ENCODE measurements at places on chromosomes 7 and 10. TPM values are rescaled to one million over a fixed set of nuclear protein-coding genes. Genes with fewer than 3 reads are reported as not detected.

GRCh38 chr7:150927956-150928344 is 50.2 kb downstream of the KCNH2 start:
- H3K4me3 ChIP-seq: no peak overlapping the region
- no peak overlapping the region for H3K27ac ChIP-seq
- H3K36me3 ChIP-seq: no peaks in the 10 kb centered on the region
- H3K27me3 ChIP-seq: no peaks in the 10 kb centered on the region

DNA sequence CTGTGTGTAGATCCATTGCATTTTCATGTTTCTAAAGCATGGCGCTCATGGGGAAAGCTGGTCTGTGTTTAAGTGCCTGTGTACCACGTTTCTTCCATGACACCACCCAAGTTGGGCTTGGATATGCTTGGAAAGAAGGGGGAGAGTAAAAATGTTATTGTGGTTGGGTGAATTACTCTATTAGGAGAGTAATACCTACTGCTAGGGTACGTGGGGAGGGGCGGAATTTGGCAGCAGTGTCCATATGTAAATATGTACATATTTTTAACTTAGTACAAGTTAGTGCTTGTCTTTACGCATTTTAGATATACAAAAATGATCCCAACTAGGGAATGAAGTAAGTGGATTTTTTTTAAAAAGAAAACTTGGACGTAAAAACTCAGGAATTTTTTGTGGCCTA is 42.9 kb upstream of the SAMD8 start:
- no peak overlapping the region for H3K27ac ChIP-seq
- DNase-seq: no peak
- no peaks in the 10 kb centered on the region for H3K36me3 ChIP-seq
- peaks cover 10% of the 10 kb centered on the region for H3K4me1 ChIP-seq

DNA sequence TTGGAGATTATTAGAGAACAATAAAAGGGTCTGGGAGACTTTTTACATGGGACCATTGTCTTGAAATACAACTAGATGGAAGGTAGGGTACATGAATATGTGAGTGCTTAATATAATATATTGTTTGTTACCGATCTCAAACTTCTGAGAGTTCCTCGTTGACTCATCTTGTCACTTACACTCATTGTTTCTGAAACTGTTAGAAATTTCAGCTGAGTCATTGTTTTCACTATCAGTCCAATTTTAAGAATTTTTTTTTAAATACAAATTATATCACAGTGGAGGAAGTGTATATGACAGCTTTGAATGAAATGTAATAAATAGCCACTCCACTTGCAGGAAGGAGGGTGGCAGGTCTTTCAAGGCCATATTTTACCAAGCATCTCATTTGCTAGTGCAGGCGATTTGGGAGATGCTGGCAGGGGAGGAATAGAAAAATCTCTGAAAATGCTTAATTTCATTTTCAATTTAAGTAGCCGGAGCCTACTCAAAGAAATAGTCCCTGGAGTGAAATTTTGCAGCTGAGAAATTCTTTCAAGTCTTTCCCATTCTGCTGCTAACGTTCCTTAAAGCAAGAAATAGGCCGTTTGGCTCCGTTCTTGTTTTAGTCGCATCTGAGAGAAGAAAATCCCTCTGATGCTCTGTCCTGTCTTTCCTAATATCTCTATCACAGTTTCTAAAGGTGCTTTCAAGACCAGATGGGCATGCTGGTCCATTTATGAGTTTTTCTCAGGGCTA is 1404.2 kb upstream of the CELF2 start:
- no peak overlapping the region for H3K27ac ChIP-seq
- H3K4me1 ChIP-seq: no peaks in the 10 kb centered on the region
- H3K36me3 ChIP-seq: no peaks in the 10 kb centered on the region
- no peak for DNase-seq

GRCh38 chr7:92402920-92403759 is 44.1 kb upstream of the GATAD1 start:
- H3K4me3 ChIP-seq: no peak overlapping the region
- no peak for DNase-seq
- no peaks in the 10 kb centered on the region for H3K27me3 ChIP-seq
- no peak overlapping the region for H3K27ac ChIP-seq
- peaks cover 26% of the 10 kb centered on the region for H3K36me3 ChIP-seq
- no peaks in the 10 kb centered on the region for H3K4me1 ChIP-seq

DNA sequence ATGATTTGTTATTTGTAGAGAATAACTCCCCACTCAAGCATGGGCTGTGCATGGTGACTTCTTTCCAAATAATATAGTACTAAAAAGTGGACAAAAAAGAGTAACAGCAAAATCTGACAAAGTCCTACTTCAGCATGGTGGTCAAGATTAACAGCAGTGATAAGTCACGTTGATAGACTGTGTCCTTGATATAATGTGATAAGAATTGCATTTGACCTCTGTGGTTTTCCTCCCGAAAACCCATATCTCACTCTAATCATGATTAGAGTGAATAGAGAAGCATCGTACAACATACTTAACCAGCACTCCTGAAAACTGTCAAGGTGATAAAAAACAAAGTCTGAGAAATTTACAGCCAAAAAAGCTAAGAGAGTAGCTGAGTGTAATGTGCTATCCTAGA is 42.4 kb downstream of the REEP3 start:
- no peak for DNase-seq
- H3K4me1 ChIP-seq: no peaks in the 10 kb centered on the region
- H3K4me3 ChIP-seq: no peak overlapping the region
- H3K27ac ChIP-seq: no peak overlapping the region
- H3K27me3 ChIP-seq: no peaks in the 10 kb centered on the region
- H3K36me3 ChIP-seq: no peaks in the 10 kb centered on the region

CLIP2 gene
- total RNA-seq: 6.8 TPM

GRCh38 chr10:92688927-92689662 is 660 bp upstream of the HHEX start:
- no peaks in the 10 kb centered on the region for H3K4me1 ChIP-seq
- H3K27ac ChIP-seq: peak overlapping the region; percentile 72
- peak overlapping the region; percentile 59 for H3K4me3 ChIP-seq
- H3K27me3 ChIP-seq: peaks cover 5% of the 10 kb centered on the region
